Cerebellar nuclear complex (tissue), 1 donor: ENCODE measurements at places on chromosomes 4 and X.

DNA sequence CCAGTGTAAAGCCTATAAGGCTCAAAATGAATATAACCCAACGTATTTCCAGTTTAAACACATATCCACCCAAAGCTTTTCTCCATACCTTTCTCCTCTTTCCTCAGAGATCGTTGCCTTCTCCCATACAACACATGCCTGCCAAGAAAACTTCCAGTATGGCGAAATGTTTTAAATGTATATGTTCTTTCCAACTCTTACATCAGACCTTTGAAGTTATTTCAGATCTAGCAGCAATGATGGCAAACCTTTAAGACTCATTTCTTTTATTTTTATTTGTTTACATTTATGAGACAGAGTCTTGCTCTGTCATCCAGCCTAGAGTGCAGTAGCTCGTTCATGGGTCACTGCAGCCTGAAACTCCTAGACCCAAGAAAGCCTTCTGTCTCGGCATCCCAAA is 265.4 kb downstream of the BMPR1B start:
- no peak for DNase-seq

DNA sequence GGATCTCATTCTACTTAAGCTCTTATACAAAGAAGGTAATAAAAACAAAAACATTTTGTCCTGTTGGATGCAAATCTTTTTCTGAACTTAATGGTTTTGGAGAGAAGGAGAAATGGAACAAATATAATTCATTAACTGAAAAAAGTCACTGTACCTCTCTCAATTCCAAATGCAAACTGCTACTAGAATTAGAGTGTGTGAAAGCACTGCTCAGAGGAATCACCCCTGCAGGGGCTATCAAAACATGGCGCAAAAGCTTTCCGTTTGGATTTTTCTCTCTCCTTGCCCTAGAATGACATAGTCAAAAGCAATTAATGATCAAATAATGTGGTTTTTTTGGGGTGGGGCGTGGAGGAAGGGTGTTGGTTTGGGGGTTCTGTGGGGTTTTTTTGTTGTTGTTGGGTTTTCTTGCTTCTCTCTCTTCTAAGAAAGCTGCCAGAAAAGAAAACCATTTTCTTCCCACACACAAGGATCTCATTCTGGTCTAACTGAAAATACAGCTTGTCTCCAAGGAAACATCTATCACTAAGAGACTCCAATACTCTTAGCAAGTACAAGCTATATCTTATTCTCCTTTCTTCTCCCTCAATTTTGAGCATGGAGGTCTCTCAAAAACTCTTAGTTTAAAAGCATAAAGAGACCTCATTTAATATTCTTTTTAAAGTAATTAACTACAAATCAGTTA is 41.6 kb downstream of the USP46 start:
- DNase-seq = no peak

- DNase-seq = no peak
Measured at GRCh38 chr4:6524436-6524835, 50.6 kb upstream of the MAN2B2 start.

- no peak for DNase-seq
Measured at GRCh38 chr4:123193802-123194367, 202.7 kb upstream of the SPRY1 start.
